ENCODE measurements at places on chromosomes 2 and 18. TPM values are rescaled to one million over a fixed set of nuclear protein-coding genes. Genes with fewer than 3 reads are reported as not detected.

Gene CAPN14
- 0.12 TPM for total RNA-seq

Gene POMC
- total RNA-seq, result 4.1 TPM

Gene MTCL1
- total RNA-seq, result 1.7 TPM

Gene HOXD10
- total RNA-seq, result not detected

Gene ACMSD
- not detected for total RNA-seq

Data from activated CD4-positive, alpha-beta T cell treated with anti-CD3 and anti-CD28 coated beads, Interleukin-2, amount 10 ng/mL, durations not matched to agents 7 days and 5 days (primary cell).